Glutamatergic neuron (in vitro differentiated cells): ENCODE measurements at places on chromosomes 2 and 18. TPM values are rescaled to one million over a fixed set of nuclear protein-coding genes. Genes with fewer than 3 reads are reported as not detected.

CYTIP gene
- total RNA-seq: not detected

GRCh38 chr2:212914392-212914791 lies 237.0 kb downstream of the IKZF2 start:
- no peak for DNase-seq

DNA sequence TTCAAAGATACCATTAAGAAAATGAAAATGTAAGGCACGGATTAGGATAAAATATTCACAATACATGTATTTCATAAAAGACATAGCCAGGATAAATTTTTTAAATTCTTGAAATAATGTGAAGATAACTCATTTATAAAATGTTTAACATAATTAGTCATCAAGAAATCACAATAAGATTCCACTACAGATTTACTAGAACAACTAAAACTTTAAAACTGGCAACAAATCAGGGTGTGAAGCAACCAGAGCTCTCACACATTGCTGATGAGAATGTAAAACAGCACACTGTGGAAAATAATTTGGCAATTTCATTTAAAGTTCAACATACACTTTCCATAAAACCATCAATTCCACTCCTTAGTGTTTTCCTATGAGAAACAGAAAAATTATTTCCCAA lies 89.6 kb upstream of the UBE2E3 start:
- no peak for DNase-seq

DNA sequence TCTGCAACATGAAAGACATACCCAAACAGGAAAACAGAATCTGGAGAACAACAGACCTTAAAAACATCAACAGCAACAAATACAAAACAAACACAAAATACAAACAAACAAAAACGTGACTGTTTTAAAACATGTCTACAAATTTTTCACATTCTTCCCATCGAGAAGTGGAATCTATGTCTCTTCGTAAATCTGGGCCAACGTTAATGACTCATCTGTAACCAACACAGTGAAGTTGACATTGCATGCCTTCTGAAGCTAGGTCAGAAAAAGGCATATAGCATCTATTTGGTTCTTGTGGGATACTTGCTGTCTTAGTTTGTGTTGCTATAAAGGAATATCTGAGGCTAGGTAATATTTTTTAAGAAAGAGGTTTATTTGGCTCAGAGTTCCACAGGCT lies 269.0 kb upstream of the FBXO11 start:
- DNase-seq: no peak

DNA sequence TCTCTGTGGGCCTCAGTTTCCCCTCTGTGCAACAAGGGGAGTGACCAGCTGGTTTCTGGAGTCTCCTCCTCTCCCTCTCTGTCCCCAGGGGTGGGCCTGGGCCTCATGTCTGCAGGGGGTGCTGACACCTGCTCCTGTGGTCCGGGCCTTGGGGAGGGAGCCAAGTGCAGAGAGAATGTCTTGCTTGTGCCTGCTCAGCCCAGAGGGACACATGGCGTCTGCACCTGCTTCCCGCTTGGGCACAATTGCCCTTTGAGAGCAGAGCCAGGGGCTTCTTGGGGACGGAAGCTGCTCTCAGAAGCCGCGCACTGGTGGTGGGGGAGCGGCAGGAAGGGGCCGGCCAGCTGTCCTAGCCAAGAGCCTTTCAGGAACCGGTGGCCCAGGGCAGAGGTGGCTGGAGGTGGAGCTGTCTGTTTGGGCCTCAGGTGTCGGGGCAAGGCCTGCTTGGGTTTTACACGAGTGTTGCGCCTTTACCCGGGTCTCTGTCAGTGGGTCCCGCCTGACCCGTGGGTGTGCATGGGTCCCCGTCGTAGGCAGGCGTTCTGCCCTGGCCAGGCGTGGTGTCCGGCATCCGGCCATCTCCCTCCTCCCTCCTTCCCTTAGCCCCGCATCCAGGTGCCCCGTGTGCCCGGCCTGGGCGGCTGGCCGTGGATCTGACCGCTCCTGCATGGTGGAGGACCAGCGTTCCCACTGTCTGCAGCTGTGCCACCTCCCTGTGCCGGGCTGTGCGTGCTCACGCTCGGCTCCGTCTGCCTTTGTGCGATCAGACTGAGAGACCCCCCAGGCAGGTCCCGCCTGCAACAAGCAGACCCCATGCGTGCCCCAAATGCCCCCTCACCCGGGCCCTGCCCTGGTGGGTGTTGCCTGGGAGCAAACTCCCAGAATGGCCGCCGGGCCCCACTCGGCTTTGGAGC lies 4.0 kb downstream of the NEU4 start:
- no peak for DNase-seq

GRCh38 chr2:56099963-56100362 lies 83.8 kb upstream of the CCDC85A start:
- DNase-seq: no peak
